ENCODE measurements at places on chromosomes 6 and 20.

DNA sequence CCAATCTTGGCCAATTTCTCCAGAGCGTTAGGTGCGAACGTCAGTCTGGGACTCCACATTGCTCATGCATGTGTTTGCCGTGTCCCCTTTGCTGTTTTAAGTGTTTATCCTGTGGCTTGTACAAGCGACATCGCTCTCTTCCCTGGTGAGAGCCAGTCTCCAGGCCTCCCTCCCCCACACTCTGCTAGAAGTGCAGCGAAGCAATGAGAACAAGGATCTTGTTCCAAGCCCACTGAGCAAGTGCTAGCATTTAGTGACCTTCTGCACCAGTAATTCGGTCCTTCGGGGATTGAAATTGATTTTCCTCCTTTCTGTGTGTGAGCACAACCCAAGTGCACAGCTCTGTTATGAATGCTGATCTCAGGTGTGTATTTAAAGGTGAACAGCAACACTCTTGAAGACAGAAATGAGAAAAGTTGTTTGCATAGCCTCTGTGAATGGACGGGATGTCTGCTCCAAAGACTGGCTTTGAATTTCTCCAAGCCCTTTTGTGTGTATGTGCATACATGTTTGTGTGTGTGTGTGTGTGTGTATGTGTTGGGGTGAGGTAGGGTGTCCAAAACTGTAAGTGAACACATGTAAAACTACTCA, 29.0 kb downstream of the CD83 start:
- no peak overlapping the region for H3K4me3 ChIP-seq
- H3K36me3 ChIP-seq = no peaks in the 10 kb centered on the region
- H3K27ac ChIP-seq = no peak overlapping the region
- no peaks in the 10 kb centered on the region for H3K27me3 ChIP-seq
- no peak for DNase-seq

GRCh38 chr6:128672023-128672422, 151.6 kb upstream of the PTPRK start:
- H3K27me3 ChIP-seq = no peaks in the 10 kb centered on the region
- DNase-seq = no peak
- no peak overlapping the region for H3K27ac ChIP-seq
- H3K4me1 ChIP-seq = no peaks in the 10 kb centered on the region
- no peak overlapping the region for H3K4me3 ChIP-seq
- no peaks in the 10 kb centered on the region for H3K36me3 ChIP-seq

GRCh38 chr6:14128012-14128411, 10.4 kb downstream of the CD83 start:
- peak overlapping the region; percentile 27 for H3K4me3 ChIP-seq
- peaks cover 30% of the 10 kb centered on the region for H3K4me1 ChIP-seq
- no peaks in the 10 kb centered on the region for H3K27me3 ChIP-seq
- no peak for DNase-seq
- no peak overlapping the region for H3K27ac ChIP-seq
- no peaks in the 10 kb centered on the region for H3K36me3 ChIP-seq

DNA sequence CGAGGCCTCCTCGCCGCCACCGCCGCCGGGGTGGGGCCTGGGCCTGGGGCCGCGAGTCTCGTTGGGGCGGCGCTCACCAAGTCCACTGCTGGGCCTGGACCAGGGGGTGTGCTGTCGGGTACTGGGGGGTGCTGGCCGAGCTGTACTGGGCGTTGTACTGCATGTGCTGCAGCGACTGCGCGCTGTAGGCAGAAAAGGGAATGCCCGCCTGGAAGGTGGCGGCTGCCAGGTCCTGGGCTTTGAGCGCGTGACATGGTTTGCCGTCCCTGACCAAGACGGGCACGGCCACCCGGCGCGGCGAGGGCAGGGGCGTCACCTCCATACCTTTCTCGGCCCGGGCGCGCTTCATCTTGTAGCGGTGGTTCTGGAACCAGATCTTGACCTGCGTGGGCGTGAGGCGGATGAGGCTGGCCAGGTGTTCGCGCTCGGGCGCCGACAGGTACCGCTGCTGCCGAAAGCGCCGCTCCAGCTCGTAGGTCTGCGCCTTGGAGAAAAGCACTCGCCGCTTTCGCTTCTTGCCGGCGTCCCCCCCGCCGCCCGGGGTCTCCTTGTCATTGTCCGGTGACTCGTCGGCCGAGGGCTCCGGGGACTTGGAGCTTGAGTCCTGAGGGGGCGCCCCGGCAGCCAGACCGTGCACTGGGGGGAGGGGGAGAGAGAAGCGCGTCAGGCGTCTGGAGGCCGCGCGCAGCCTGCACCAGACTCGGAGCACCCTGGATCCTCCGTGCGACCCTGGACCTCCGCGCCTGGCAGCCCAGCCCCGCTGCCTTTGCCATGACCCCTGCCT, 1.8 kb downstream of the NKX2-2 start:
- H3K27me3 ChIP-seq = peaks cover 91% of the 10 kb centered on the region
- H3K4me1 ChIP-seq = peaks cover 68% of the 10 kb centered on the region
- H3K4me3 ChIP-seq = peak overlapping the region; percentile 56
- peak; percentile 71 for DNase-seq
- H3K27ac ChIP-seq = no peak overlapping the region
